ENCODE measurements at places on chromosomes 1 and 21.

DNA sequence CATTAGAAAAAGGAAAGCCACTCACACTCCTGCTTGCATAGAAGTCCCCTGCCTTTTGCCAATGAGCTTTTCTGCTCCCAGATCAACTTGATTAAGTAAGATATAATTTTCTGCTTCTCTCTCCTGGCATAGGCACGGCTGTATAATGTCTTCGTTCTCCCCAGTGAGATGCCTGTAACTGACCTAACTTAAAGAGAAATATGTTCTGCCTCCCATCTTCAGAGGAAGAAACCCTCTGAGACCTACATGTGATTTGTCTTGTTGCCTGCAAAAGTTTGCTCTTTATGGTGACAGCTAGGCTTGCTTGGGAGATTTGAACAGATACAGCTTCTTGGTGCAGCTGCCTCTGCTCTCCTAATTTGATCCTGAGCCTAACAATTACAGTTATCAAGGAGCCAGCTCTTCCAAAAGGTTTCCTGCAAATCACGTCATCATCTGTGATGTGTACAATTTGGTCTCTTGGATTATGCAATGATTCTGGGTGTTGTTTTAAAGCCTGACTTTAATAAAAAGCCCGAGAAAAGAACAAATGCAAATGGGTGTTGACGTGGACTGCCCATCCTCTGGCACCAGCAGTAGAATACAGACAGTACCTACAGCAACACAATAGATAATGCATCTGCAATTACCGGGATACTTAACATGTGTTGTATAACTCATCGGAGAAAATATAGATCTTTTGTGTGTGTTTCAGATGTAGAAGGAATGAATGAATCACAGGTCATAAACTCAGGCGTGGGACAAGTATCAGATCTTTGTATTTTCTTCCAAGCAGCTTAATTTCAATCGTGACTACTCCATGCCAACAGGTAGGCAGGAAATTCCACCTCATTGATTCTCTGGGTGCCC lies 76.2 kb upstream of the KAZN start:
- no peak for DNase-seq

DNA sequence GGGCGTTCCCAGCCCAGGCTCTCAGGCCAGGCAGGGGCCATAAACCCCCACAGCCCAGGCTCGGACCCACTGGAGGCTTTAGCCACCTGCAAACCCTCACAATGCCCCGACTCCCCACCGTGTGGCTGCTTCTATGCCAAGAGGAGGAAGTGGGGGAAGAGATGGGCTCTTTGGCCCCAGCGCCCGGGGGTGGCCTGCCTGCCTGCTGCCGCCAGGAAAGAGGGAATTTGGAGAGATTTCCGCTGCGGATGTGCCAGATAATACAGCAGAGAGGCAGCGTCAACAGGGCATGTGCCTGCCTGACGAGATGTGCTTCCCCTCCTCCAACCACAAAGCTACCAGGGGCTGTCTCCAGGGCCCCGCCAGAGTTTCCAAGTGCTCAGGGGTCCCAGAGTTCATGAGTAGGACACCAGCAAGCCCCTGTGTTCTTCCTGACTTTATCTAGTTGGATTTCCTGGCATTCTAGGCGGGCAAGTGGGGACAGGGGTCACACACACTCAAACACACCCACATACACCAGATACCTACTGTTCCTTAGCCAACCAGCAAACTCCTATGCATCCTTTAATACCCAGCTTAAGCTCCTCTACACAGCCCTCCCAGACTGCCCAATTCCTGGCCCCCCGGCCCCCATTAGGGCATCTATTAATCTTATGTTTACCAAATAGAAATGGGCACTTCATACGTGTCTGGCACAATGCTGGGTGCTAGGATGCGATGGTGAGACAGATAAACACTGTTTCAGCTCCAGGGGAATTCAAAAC lies 14.1 kb downstream of the EPHA2 start:
- DNase-seq: no peak

GRCh38 chr1:46043458-46044017 lies 88.9 kb downstream of the PIK3R3 start:
- DNase-seq: peak; percentile 40

DNA sequence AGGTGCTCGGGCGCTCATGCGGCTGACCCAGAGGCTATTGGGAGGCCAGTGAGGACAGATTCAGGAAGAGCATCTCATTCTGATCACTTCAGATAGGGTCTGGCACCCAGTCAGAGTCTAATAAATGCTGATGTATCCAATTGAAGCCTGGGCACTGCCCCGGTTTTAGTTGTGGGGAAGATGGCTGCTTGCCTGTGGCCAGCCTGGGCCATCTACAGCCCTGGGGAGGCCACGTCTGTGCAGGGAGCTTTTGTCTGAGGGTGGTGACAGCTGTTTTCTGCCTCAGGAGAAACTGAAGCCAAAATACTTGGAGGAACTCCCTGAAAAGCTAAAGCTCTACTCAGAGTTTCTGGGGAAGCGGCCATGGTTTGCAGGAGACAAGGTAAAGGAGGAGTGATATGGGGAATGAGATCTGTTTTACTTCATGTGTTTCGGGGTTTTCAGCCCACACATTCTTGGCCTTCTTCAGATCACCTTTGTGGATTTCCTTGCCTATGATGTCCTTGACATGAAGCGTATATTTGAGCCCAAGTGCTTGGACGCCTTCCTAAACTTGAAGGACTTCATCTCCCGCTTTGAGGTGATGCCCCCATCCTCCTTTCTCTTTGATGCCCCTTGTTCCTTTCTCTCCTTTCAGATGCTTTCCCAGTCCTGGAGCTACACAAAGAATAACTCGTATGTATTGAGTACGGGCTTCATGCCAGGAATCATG lies 2.8 kb downstream of the GSTM5 start:
- no peak for DNase-seq
